ENCODE measurements at places on chromosomes 3 and 15.

DNA sequence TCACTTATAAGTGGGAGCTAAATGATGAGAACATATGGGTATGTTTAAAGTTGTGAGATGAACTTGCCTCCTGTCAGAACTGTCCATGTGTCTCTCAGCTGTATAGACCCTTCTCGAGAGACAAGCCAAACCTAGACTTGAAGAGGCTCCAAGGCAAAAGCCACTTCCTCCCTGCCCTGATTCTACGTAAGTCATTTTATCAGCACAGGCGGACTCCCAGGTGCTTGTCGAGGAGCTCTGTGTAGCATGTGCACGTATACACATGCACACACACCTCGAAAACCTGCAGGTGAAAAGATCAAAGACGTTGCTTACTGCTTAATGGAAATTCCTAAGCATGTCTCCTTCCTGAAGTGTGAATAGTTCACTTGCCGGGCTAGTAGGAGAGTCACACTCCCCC lies 5.6 kb upstream of the CLEC3B start:
- DNase-seq, result no peak

- no peak for DNase-seq
Measured at GRCh38 chr3:66133050-66133757, 87.6 kb upstream of the SLC25A26 start.

GRCh38 chr3:174169736-174170135 lies 689.4 kb upstream of the NAALADL2 start:
- DNase-seq, result no peak

- DNase-seq, result no peak
Measured at GRCh38 chr3:161576714-161577510, 80.3 kb downstream of the OTOL1 start.

GRCh38 chr15:78811124-78811824 lies at the start of gene ADAMTS7:
Gene ADAMTS7 (minus strand): TSS chr15:78811464. CDS start chr15:78811220, 244 bp downstream.
- DNase-seq, result peak; percentile 25

GRCh38 chr3:23046536-23046935 lies 156.6 kb upstream of the UBE2E2 start:
- no peak for DNase-seq

- DNase-seq, result no peak
Measured at GRCh38 chr3:13623101-13623654, 74.3 kb downstream of the FBLN2 start.

DNA sequence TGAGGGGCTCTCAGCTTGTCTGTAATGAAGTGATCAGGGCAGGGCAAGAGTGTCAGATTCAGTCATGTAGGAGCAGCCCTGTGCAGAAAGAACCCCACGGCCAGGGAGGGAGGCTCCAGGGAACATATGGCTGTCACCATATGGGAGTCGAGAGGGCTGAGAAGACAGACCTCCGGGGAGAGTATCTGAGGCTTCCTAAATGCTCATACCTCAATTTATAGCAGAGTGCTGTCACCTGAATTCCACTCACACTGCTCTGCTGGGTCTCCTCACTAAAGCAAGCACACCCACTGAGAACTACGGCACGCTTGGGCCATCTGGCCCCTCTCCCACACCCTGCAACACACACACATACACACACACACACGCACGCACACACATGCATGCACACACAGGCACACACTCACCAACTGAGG lies 92.3 kb upstream of the TJP1 start:
- no peak for DNase-seq

GRCh38 chr3:184016811-184017671 lies 643 bp downstream of the ABCC5 start:
- DNase-seq, result no peak

DNA sequence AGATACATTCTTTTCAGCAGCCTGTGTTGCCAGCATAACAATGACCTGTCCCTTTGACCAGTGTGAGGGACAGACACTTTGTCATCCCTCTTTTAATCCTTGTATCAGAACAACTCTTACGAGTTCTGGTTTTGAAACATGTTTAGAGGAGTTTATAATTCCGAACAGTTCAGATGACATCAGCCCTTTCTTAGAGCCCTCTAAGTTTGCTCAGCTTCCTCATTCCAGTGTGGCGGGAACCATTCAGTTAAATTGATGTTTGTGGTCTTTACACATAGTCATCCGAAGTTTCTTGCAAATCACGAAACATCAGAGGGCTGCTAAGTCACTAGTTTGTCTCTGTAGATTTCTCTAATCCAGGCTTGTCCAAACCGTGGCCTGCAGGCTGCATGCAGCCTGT lies 102.5 kb downstream of the AKAP13 start:
- no peak for DNase-seq

DNA sequence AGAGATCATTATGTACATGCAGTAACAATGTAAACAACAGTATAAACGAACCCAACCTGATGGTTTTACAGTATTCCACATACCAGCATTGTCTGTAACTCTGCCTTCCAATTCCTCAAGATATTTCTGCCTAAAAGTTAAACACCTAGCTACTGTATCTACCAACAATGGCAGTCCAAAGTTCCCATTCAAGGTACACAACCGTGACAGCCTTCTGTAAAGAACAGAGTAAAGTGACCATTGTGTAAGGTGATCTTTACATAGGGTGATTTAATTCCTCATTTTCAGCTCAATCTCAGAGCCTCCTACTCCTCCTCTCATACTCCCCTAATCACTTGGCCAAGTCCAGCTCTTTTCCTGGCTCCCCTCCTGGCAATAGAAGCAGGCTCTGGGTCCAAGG lies 10.4 kb downstream of the SECISBP2L start:
- DNase-seq, result no peak

- DNase-seq, result no peak
Measured at GRCh38 chr15:100988297-100988696, 69.1 kb downstream of the LRRK1 start.

GRCh38 chr3:191253089-191253799 lies 54.2 kb downstream of the OSTN start:
- DNase-seq, result no peak

- no peak for DNase-seq
Measured at GRCh38 chr15:74783072-74783807, 1.4 kb downstream of the CSK start.

Measured in T follicular helper cell (primary cell).